HTR-8/SVneo (cell line): ENCODE measurements at places on chromosomes 13 and 19.

DNA sequence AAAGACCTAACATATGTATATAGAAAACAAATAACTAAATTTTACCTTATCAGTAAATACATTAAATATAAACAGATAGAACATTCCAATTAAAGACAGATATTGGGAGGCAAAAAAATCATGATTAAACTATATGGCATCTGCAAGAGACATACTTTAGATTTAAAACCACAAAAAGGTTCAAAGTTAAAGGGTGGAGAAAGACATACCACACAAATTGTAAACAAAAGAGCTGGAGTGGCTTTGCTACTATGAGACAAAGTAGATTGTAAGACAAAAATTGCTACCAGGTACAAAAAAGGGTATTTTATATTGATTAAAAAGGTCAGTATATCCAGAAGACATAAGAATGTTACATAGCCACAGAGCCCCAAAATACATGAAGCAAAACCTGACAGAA lies 200.2 kb downstream of the KCNRG start:
- no peak for DNase-seq

- DNase-seq = no peak
Observed at GRCh38 chr13:112708560-112709240, 18.9 kb downstream of the ATP11A start.

GRCh38 chr13:31242916-31243315 lies 43.1 kb downstream of the B3GLCT start:
- no peak for DNase-seq

GRCh38 chr13:46109451-46109850 lies 4.6 kb upstream of the CPB2 start:
- no peak for DNase-seq

- DNase-seq = no peak
Observed at GRCh38 chr19:38425222-38425809, 703 bp downstream of the RASGRP4 start.

GRCh38 chr13:67554286-67554685 lies 324.1 kb upstream of the PCDH9 start:
- DNase-seq = no peak

GRCh38 chr13:95269756-95270155 lies 31.5 kb downstream of the ABCC4 start:
- no peak for DNase-seq

DNA sequence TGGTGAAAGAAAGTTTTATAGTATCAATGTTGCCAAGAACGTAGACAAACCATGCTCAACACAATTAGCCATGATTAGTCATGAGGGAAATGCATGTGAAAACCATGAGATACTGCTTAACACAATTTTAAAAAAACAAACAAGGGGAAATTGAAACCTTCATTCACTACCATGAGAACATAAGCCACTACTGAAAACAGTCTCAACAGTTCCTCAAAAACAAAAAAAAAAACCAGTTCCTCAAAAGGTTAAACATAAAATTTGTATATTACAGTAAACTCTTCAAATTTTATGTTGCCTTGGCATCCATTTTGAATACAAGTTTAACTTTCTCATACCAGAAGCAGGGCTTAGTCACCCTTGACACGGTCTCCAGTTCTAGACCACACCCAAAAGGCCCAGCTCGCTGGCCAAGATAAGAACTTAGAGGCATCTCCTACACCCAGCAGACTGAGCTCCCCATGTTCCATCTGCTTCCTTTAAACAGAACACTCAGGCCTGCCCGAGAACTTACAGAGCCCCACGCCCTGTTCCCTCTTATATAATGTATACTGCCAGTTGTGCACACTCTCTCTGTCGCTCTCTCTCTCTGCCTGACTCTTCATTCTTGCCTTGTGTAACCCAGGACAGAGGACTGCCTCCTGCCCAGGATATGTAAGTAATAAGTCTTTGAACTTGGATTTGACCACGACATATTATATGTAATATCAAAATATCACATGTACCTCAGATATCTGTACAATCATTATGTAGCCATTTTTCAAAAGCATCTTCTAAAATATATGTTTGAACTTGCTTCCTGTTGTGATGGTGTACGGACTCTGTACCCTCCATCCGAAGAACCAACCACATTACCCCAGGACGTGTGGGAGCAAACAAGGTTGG lies 67.4 kb downstream of the STK24 start:
- no peak for DNase-seq

GRCh38 chr13:98333486-98333885 lies 156.4 kb upstream of the RNF113B start:
- no peak for DNase-seq
